Progenitor cell of endocrine pancreas (in vitro differentiated cells): ENCODE measurements at places on chromosomes 11 and 22. TPM values are rescaled to one million over a fixed set of nuclear protein-coding genes. Genes with fewer than 3 reads are reported as not detected.

OR8D1 gene
- total RNA-seq, result not detected in 2 replicates

GRCh38 chr11:104064034-104064630 lies 27.7 kb downstream of the DDI1 start:
- no peaks in the 10 kb centered on the region for H3K36me3 ChIP-seq
- H3K27ac ChIP-seq, result no peak overlapping the region
- H3K4me3 ChIP-seq, result no peak overlapping the region
- H3K27me3 ChIP-seq, result no peaks in the 10 kb centered on the region
- DNase-seq, result no peak
- no peaks in the 10 kb centered on the region for H3K4me1 ChIP-seq

POLD4 gene
- total RNA-seq, result 19.8 and 21.1 TPM in 2 replicates

DNA sequence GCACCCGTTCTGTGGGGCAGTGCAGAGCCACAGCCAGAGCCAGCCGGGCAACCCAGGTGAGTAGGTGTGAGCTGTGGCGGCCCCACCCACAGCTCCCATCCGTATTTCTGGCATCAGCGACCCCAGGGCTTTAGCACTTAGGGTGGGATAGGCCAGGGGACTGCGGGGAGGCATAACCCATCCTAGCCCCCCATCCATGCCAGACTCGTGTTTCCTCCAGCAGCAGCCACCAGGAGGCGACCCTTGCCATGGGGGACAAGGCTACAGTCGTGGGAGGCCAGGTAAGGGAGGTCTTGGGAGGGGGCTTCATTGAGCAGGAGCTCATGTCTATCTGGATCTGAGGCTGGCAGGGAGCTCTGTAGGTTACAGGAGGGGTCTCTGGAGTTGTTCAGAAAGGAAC lies 873 bp downstream of the OTOG start:
- no peak overlapping the region for H3K4me3 ChIP-seq
- peaks cover 45% of the 10 kb centered on the region for H3K27me3 ChIP-seq
- no peak for DNase-seq
- peaks cover 1% of the 10 kb centered on the region for H3K36me3 ChIP-seq

DNA sequence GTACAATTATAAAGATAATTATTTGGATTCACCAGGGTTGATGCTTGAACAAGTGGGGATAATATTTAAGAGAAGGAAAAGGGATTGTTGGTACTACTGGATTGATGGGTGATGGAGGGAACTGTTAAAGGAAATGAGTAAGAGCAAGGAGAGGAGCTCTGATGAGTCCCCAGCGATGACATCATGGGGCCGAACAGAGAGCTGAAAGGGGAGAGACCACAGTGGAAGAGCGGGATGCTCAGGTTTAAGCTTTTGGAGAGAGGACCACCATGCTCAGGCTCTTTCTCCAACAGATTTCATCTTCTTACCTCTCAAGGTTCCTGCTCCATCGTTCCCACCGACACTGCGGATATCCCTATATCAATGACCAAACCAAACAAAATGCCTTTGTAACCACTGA lies 568.7 kb downstream of the ETS1 start:
- H3K27me3 ChIP-seq, result no peaks in the 10 kb centered on the region
- H3K4me3 ChIP-seq, result no peak overlapping the region
- H3K27ac ChIP-seq, result no peak overlapping the region
- H3K36me3 ChIP-seq, result no peaks in the 10 kb centered on the region
- DNase-seq, result no peak

SLC25A22 gene
- 40.5 and 48.9 TPM in 2 replicates for total RNA-seq

DNA sequence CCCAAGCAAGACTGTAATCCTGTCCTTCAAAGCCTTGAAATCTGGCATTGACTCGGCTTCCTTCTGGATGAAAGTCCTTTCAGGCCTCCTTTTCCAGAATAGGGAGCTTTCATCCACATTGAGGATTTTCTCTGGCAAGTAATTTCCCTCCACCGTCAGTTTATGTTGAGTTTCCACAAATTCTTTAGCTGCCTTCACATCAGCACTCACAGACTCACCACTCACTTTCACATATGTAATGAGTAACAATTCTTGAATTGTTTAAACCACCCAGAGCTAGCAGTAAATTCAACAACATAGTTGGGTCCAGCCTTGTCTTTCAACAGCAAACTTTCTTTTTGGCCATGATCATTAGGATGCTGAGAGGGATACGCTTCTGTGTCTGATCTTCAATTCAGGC lies 84.3 kb upstream of the PRDM11 start:
- peaks cover 7% of the 10 kb centered on the region for H3K27me3 ChIP-seq
- H3K27ac ChIP-seq, result no peak overlapping the region
- no peaks in the 10 kb centered on the region for H3K36me3 ChIP-seq
- no peaks in the 10 kb centered on the region for H3K4me1 ChIP-seq
- no peak for DNase-seq
- H3K4me3 ChIP-seq, result no peak overlapping the region

FUT4 gene
- 6.6 and 7.1 TPM in 2 replicates for total RNA-seq
